GM13977 (cell line): ENCODE measurements at places on chromosomes 2 and 18.

- DNase-seq = no peak
Observed at GRCh38 chr2:235043762-235044500, 92.1 kb downstream of the SH3BP4 start.

DNA sequence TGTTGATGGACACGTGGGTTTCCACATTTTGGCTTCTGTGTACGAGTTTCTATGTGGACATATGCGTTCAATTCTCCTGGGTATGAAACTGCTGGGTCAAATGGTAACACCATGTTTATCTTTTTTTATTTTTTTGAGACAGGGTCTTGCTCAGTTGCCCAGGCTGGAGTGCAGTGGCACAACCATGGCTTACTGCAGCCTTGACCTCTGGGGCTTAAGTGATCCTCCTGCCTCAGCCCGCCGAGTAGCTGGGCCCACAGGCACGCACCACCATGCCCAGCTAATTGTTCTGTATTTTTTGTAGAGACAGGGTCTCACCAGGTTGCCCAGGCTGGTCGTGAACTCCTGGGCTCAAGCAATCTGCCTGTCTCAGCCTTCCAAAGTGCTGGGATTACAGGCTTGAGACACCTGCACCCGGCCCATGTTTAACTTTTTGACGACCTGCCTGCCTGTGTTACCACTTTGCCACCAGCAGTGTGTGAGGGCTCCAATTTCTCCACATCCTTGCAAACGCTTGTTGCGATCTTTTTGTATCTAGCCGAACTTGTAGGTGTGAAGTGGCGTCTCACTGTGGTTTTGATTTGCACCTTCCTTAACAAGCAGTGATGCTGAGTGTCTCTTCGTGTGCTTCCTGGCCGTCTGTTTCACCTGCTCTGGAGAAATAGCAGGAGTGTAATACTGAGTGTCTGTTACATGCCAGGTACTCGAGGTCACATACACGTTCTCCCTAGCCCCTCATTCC lies 6.9 kb downstream of the HSBP1L1 start:
- DNase-seq = no peak

DNA sequence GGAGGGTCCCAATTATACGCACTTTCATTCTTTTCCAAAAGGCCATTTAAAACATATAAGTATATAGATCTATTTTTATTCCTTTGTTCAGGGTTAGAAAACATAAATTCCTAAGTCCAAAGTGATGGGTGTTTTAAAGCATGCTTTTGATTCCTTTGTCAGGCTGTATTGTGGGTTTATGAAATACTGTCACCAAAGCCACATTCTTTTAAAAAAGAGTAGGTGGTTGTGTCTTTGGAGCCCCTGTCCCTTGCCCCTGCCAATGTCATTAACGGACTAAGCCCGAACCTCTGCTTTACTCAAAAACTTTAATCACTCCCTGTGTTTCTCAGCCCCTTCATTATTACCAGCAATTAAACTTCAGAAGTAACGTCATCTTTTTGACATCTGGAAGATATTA lies 104.9 kb upstream of the APCDD1 start:
- DNase-seq = no peak

DNA sequence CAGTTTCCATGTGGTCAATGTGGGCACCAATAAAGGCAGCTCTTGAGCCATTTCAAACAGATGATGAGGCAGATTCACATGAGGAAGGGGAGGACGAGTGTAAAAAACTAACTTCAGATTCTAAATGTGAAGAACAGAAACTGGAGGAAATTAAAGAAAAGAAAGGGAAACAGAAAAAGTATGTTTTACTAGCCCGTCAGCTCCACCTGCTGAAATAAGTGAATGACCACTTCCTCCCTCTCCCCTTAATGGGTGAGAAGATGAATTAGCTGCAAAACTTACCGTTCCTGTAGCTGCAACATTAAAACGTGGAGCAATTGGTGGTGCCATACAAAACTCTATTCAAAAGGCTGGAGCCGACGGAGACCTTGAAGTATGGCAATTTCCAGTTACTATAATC lies 203.5 kb downstream of the UXS1 start:
- DNase-seq = no peak

DNA sequence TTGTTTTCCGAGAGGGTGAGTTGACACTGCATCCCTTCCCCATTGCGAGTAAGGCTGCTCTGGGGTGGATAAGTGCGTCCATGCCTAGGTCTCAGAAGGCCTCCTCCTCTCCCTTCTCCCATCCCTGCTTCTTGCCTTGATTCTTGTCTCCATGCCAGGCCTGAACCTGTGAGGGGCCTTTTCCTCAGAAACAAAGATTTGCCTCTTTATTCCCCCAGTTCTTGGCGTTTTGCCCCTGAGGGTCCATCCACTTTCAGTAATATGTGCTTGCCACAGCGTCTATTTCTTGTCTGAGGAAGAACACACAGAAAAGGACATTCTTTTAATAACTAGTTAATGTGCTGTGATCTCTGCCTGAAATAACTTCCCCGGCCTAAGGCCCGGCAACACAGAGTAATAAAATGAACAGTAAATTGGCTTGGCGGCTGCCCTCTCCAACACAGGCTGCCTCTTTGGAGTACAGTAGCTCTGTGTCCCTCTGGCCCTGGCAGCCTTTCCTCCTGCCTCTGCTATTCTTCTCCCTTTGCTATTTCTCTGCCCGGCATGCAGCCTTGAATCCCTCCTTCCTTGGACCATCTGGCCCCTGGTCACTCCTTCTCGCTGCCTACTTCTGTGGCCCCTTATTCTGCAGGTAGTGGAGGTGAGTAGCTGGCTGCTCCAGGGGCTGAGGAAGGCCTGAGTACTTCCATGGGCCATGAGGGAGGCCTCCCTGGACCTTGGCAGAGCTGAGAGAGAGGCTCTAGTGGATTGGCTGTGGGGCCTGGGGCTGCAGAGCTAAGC lies 4.4 kb downstream of the EHD3 start:
- no peak for DNase-seq

GRCh38 chr2:53545604-53546003 lies 222.0 kb upstream of the CHAC2 start:
- no peak for DNase-seq

DNA sequence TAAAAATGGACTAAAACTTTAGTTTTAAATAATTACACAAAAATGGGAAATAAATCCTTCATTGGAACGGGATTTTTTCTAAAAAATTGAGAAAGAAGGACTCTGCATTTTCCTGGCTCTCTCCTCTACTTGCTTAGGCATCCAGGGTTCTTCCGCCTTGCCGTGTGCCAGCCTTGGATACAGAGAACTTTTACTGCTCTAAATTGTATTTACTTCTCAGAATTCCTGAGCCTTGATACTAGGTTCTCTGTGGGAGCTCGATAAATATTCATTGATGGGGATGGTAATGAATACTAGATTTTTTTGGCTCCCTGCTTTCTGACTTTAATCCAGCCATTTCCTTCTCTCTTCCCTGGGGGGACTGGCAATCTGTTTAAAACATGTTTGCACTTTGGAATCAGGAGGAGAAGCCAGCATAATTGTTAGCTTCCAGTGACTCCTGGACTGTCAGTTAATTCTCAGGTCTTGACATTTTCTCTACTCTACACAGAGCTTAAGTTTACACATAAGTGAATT lies 746.1 kb upstream of the LRRTM1 start:
- no peak for DNase-seq
